ENCODE measurements at places on chromosomes 2 and 18.

DNA sequence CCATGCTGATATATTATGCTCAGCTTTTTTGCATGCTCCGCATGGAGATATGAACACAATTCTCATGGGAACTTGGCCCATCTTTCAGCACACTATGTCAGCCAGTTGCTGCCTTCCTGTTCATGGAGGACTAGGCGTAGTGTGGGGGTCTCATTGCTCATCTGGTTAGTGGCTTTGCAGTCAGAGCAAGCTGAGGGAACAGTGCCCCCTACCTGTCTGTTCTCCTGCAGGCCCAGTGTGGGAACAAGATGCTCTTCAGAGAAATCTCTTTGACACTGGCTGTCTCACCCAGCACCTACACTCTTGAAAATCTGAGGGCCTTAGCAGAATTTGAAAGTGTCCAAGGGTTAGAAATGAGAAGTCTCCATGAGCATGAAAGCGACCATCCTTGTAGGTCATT, 47.1 kb downstream of the SPTBN1 start:
- DNase-seq = peak; percentile 37

GRCh38 chr2:172586245-172586891, 30.5 kb downstream of the PDK1 start:
- DNase-seq = no peak

DNA sequence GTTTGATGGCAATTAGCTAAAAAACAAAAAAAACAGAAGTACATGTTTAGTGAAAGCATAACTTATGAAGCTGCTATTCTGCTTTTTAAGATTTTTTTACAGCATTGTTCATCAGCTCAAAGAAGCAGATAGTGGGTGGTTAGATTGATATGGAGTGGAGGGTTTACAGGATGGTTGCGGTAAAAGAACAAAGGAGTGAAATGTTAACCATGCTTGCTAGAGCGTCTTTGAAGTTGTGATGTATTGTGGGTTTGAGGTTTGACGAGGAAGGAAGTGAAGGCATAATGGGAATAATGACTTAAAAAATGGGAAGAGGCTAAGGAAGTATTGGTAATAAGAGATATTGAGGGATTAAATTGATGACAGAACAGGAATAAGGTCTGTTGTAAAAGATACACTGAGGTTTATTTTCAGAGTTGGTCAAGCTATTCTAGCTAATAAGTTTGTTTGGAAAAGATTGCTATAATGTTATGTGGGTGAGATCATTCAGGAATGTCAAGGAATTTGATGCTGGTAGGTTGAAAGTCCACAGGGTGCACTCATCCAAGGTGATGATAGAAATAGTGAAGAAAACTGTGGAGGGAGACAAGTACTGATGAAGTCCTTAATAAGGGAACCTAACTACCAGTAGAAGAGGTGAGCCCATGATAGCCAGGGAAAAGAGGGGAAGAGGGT, 14.6 kb downstream of the SPOPL start:
- DNase-seq = no peak

DNA sequence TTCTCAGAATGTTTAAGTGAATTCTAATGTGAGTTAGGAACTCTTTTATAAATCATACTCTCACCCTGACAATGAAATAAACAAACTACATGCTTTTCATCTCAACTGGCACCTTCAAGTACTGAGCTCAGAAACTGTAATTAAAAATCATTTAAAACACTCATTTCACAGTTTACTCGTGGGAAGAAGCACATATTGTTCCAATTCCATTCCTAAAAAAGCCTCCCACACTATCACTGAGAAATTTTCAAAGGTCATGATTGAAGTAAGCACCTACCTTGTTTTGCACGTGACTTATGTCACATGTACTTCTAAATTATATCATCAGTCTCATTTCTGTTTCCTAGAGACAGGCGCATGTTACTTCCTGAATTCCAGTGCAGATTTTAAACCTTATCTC, 678.1 kb upstream of the SLC8A1 start:
- DNase-seq = no peak

- DNase-seq = peak; percentile 76
Measured at GRCh38 chr2:28583899-28584553, 88.2 kb downstream of the PLB1 start.

- no peak for DNase-seq
Measured at GRCh38 chr2:214896274-214896673, 86.8 kb upstream of the BARD1 start.

DNA sequence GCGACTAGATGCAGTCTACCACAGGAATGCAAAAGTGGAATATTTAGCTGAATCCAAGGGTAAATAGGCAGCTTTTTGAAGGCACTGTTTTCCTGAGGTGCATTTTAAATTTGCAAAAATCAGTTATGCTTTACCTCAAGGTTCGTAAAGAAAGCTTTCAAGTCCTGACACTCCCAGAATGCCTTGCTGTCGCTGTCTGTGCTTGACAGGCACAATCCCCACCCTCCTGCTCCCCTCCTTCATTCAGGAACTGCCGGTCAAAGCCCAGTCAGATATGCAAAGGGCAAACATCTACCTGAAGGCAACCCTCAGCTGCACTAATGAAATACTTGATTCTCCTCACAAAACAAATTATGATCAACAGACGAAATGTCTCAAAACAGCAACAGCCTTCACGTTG, 97.4 kb upstream of the DDX18 start:
- no peak for DNase-seq

DNA sequence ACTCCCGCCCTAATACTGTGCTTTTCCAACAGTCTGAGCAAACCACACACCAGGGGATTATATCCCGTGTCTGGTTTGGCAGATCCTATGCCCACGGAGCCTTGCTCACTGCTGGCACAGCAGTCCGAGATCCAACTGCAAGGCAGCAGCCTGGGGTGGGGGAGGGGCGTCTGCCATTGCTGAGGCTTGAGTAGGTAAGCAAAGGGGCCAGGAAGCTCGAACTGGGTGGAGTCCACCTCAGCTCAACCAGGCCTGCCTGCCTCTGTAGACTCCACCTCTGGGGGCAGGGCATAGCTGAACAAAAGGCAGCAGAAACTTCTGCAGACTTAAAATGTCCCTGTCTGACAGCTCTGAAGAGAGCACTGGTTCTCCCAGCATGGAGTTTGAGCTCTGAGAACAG, 44.2 kb downstream of the LNPK start:
- DNase-seq = no peak

GRCh38 chr2:187174582-187174981, 273.5 kb downstream of the CALCRL start:
- no peak for DNase-seq

DNA sequence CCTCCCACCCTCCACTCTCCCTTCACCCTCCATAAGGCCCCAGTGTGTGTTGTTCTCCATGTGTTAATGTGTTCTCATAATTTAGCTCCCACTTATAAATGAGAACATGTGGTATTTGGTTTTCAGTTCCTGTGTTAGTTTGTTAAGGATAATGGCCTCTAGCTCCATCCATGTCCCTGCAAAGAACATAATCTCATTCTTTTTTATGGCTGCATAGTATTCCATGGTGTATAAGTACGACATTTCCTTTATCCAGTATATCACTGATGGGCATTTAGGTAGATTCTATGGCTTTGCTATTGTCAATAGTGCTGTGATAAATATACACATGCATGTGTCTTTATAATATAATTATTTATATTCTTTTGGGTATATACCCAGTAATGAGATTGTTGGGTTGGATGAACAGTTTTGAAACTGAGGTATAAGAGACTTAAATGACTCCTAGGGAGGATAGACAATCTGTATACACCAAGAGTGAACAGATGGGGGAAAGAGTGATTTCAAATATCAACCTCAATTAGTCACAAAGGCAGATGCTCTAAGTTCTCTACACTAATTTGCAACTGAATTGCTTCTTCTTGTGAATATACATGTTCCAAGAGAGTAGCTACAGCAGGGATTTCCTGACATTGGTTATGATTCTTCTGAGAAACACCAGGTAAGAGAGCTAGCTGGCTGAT, 23.7 kb downstream of the CWC22 start:
- no peak for DNase-seq

GRCh38 chr2:218406209-218406948, 6.7 kb downstream of the CTDSP1 start:
- peak; percentile 97 for DNase-seq

GRCh38 chr18:65737471-65737955, 13.3 kb upstream of the CDH7 start:
- peak; percentile 24 for DNase-seq

- DNase-seq = no peak
Measured at GRCh38 chr2:176110415-176111308, 3.6 kb downstream of the HOXD11 start.

- DNase-seq = no peak
Measured at GRCh38 chr2:162734866-162735265, 103.7 kb downstream of the KCNH7 start.

GRCh38 chr2:8546612-8547283, 135.1 kb upstream of the ID2 start:
- DNase-seq = peak; percentile 8

GRCh38 chr18:48915626-48916425, 34.9 kb downstream of the SMAD7 start:
- DNase-seq = no peak

DNA sequence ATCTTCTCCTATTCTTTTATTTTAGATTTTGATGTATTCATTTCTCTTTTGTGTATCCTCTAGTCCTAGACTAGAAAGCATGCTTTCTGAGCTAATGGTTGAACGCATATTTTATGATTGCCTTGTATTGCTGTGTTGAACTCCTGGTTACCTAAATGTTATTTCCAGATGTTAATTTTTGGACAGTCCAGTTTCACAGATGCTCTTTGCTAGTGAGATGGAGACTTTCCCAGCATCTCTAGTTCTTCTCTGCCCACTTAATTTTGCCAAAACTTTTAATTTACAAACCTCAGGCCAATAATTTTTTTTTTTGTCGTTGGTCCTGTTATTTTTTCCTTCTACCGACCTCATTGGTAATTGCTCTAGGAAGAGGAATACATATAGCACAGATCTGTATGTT, 153.2 kb downstream of the HAUS1 start:
- DNase-seq = no peak

DNA sequence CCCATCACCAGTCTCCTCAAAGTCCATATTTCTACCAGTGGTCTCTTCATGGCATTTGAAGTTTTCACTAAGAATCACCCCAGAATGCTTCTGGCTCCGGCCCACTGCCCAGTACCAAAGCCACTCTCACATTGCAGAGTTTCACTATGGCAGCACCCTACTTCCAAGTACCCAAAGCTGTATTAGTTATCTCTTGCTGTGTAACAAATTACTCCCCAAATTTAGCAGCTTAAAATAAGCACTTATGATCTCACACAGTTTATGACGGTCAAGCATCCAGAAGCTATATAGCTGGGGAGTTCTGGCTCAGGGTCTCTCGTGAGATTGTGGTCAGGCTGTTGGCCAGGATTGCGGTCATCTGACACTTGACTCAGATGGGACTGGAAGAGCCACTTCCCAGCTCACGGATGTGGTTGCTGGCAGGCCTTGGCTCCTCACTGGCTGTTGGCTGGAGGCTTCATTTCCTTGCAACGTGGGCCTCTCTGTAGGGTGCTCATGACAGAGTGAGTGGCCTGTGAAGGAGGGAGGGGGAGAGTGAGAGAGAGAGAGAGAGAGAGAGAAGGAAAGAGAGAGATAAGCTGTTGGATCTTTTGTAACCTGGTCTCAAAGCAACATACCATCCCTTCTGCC, 189.5 kb downstream of the CTIF start:
- DNase-seq = no peak

GRCh38 chr2:80246534-80246933, 58.0 kb downstream of the LRRTM1 start:
- DNase-seq = no peak

- no peak for DNase-seq
Measured at GRCh38 chr2:220420820-220421219, 793.4 kb downstream of the SLC4A3 start.

DNA sequence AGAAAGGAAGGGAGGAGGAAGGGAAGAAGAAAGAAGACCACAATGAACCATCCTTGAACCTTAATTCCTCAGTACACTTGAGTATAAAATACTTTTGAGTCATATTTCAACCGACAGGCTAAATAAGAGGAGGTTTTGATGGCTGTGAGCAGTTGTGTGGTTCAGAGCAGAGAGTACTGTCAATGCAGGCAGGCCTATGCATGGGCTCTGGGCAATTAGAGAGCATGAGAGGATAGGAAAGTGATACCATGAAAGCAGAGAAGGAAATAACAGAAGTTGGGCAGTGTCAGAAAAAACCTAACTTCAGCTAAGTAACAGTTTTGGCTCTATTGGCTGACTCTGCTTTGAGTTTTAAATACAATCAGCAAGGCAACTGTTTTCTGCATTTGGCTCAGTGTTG, 123.6 kb upstream of the STK17B start:
- DNase-seq = no peak

GRCh38 chr2:233446121-233446520, 91.8 kb downstream of the DGKD start:
- DNase-seq = peak; percentile 7

GRCh38 chr2:159606287-159606686, 10.1 kb downstream of the BAZ2B start:
- no peak for DNase-seq

DNA sequence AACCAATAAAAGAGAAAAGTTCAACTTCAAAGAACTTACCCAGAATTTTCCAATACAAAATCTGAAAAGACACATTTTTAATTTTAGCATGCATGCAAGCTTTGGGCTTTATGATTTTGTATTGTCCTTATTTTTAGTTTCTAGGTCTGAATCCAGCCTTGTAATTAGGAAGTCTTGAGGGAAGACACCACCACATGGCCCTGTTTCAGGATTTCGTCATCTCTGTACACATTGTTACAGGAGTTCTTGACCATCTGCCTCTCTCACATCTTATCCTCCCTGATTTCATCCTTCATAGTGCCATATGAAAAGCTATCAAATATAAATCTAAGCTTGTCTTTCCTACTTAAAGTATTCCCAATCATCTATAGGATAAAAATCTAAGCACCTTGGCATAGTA, 176.1 kb downstream of the TXNL1 start:
- DNase-seq = no peak

DNA sequence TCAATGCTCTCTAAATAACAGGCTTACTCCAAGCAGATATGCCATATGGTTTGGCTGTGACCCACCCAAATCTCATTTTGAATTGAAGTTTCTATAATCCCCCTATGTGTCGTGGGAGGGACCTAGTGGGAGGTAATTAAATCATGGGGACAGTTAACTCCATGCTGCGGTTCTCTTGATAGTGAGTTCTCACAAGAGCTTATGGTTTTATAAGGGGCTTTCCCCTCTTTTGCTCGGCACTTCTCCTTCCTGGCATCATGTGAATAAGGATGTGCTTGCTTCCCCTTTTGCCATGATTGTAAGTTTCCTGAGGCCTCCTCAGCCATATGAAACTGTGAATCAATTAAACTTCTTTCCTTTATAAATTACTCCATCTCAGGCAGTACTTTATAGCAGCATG, 302.7 kb upstream of the ZC3H15 start:
- DNase-seq = no peak

Measured in right hindlimb (tissue), 1 donor.